ENCODE measurements at places on chromosomes 11 and 22.
A peak's percentile ranks its signal among the peaks of the same experiment; 100 is the strongest.

GRCh38 chr22:40668611-40669411 is 10.5 kb upstream of the MCHR1 start:
- peak; percentile 92 for DNase-seq

GRCh38 chr11:126359431-126360048 is 4.1 kb downstream of the ST3GAL4 start:
- DNase-seq = no peak

- no peak for DNase-seq
These were observed 16.4 kb downstream of the MYEOV start for GRCh38 chr11:69310351-69310750.

- peak; percentile 93 for DNase-seq
These were observed at the start of gene LGALS1 for GRCh38 chr22:37674951-37675929. Gene LGALS1 (plus strand): TSS chr22:37675636. CDS start chr22:37675703, 67 bp downstream.

DNA sequence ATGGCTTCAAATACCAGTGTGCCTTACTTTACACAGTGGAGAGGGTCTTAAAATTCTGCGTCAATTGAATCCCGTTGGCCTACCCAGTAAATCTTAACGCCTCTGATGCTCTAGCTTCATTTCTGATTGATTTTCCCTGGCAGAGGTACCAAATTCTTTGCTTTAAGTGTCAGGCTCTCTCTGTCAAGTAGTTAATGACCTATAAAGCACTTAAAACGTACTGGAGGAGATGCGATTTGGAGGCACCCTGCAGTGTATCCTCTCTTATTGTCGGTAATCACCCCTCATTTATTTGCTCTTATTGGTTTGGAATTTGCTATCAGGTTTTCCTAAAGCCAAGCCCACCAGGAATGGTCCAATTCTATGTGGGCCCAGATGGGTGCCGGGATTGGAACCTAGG is 59.2 kb downstream of the NFAM1 start:
- DNase-seq = no peak

- DNase-seq = no peak
These were observed 613.3 kb upstream of the CADM1 start for GRCh38 chr11:116117331-116118137.

GRCh38 chr11:61903845-61904244 is 12.5 kb upstream of the FADS3 start:
- no peak for DNase-seq

GRCh38 chr22:45917146-45917545 is 59.8 kb downstream of the WNT7B start:
- DNase-seq = no peak

GRCh38 chr22:37213218-37213855 is 1.1 kb upstream of the SSTR3 start:
- no peak for DNase-seq

DNA sequence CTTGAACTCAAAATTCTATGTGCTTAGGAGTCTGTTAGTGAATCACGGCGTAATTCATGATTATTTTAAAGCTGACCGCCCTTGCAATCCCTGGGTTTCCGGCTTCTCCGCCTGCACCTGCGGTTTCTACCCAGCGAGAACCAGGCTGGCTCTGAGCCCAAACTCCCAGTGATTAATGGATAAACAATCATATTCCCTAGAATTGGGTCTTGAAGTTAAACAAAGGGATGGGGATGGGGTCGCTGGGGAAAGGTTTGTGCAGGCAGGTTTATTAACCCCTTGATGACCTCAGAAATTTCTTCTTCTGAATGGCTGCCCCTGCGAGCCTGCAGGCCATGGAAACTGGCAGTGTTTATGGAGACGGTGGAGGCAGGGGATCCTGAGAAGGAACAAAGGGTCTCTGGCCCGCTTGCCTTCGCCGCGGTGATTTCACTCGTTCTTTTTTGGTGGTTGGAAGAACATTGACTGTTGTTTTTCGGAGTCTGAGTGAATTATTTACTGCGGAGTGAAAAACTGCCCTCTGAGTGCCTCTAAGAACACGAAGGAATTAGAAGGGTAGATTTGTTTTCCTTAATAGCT is 1000.3 kb downstream of the BRD1 start:
- DNase-seq = no peak

- DNase-seq = no peak
These were observed 41.1 kb downstream of the OSBP start for GRCh38 chr11:59574467-59574866.

- DNase-seq = no peak
These were observed 12.3 kb upstream of the P2RY2 start for GRCh38 chr11:73205661-73206343.

DNA sequence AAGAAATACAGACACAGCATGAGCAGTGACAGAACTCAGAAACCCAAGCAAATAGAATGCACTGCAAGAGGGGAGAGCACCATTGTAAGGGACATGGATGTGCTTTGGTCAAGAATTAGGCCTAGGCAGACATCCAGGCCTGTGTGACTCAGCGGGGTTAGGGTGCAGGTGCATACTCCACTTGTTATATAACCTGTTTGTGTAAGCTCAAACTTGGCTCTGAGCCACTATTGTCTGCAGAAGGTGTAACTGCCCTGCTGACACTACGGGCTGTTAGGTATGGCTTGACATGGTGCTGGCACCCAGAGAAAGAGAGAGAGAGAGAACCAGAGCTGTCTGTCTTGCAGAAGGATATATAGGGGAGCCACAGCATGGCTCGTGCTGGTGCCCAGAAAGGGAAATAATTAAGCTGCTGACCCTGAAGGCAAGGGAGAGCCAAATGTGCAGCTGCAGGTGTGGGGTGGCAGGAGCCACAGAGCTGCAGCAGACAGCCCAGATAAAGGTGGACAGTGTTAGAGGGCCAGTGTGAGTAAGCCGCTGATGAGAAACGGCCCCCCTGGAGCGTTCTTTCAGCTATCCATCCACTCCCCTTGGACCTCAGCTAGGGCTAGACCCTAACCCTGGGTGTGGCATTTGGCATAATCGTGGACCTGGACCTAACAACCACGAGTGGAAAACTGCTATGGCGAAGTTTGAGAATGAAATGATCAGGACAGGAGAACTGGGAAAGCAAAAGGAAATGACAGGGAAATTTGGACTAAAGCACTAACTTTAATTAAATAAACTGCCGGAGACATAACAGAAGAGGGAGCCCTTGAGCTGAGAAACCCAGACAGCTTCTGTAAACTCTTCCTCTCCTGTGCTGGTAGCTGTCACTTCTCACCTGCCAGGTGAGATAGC is 253.0 kb upstream of the CCDC179 start:
- DNase-seq = peak; percentile 11

GRCh38 chr11:116603728-116604323 is 169.0 kb downstream of the BUD13 start:
- DNase-seq = no peak

DNA sequence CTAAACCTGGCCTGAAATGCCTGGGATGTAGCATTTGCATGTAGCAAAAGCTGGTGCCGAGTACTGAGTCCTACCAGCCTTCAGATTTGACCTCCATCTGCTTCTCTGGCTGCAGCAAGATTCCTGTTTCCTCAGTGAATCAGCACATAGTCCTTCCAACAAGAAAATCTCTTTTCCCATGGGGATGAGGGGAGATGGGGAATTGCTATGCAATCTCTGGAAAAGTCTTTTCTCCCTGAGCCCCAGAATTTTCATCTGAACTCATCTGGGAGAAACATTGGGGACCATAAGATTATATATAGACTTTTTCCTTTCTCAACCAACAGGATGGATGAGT is 32.0 kb upstream of the YWHAH start:
- DNase-seq = no peak

DNA sequence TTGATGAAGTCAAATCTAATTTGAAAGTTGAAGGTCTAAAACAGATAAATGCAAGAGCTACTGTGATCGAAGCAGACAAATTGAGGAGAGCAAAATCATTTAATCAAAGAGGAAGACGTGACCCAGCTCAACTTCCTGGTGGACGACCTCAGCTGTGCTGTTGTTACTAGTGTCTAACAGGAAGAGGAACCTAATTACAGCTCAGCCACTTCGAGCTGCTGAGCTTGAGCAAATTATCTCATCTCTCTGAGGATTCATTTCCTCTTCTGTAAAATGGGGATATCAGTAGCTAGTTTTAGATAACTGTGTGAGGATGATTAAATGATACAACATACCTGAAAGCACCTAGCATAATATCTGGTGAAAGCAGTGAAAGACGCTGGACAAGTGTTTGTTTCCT is 48.6 kb upstream of the OLFML1 start:
- no peak for DNase-seq

GRCh38 chr11:19253817-19254216 is 13.1 kb upstream of the E2F8 start:
- no peak for DNase-seq

DNA sequence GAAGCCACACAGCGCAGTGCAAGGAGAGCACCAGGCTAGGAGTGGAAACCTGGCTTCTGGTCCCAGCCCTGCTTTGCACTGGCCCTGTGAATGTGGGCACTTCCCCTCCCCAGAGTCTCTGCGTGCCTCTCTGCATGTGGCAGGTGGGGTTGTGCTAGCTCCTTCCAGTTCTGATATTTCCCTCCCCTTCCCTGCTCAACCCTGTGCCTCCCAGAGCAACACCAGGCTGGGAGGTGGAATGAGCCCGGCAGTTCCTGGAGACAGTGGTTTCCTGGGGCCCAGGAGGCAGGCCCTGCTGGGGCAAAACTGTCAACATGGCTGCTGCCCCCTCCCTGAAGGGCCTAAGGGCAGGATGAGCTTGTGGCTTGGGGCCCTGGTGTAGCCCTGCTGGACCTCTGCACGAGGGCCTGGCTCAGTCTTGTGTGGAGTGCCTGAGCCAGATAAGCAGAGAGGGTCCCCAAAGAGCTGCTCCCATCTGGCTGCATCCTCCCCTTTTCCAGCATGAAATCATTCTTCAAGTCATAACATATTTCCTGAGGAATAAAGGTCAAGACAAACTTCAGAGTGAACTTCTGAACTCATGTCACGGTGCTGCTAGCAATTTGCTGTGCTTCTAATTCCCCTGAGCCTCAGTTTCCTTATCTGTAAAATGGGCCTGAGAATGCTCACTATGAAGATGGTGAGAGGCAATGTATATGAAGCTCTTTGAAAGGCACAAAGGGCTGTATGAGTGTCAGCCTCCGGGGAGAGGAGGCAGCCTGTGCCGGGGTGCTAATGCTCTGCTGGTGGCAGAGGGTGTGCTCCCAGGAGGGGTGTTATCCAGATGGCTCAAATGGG is 116.0 kb downstream of the GRIK4 start:
- DNase-seq = no peak

DNA sequence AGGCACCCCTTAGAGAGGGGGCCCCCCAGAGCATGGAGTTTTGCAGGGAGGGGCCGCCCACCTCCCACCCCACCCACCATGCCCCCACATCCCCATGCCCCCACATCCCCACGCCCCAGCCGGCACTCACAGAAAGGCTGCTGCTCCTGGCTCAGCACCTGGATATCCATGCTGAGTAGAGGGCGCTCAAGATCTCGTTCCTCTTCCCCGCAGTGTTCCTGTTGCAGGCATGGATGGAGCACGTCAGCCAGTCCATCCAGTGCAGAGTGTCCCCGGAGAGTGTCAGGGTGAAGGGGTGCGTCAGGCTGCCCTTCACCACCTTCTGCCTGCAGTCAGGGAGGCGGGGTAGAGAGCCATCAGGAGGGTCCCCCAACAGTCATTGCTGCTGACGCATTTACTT is 156.2 kb downstream of the CRYBB2 start:
- DNase-seq = no peak

GRCh38 chr11:66562907-66563583 is 5.4 kb downstream of the CTSF start:
- DNase-seq = no peak

DNA sequence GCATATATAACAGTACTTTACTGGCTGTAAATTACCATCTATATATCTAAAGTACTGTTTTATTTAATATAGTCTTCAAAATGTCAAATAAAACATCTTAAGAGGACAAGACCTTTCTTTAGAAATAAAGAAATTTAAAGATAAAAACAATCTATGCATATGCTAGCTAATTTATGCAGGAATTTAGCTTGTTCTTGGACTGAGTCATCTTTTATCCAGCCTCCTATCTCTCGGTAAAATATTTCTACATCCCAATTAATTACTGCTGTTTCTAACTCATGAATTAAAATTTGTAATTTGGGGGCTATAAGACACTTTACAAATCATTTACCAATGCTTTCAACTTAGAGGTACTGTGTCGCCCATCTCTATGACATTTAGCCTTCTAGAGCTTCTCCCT is 72.8 kb upstream of the DDI1 start:
- no peak for DNase-seq

DNA sequence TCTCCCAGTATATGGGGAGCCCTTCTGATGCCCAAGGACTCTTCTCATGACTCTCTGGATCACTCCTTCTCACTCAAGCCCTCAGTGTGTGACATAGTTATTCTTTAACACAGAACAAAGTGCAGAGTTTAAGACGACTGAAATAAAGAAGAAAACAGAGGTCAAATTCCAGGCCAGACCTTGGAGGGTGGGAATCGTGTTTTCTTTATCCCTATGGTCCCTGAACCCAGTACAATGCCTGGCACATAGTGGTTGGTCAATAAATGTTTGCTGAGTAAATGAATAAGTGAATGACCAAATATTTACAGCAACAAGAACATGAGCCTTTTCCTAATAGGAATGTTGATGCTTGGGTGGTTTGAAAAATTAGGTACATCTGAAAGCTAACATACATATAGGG is 28.8 kb downstream of the VSTM5 start:
- no peak for DNase-seq

DNA sequence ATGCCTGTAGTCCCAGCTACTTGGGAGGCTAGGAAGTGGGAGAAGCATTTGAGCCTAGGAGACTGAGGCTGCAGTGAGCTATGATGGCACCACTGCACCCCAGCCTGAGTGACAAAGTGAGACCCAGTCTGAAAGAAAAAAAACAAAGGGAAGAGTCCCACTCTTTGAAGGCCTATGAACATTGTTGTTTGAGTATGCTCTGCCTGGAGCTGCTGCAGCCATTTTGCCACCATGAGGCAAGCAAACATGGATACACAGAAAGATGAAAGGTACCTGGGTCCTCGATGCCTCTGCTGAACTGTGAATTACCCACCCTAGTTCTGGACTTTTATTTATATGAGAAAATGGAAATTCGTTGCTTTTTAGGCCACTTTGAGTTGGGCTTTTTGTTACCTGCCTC is 19.7 kb upstream of the TSPAN18 start:
- DNase-seq = no peak

DNA sequence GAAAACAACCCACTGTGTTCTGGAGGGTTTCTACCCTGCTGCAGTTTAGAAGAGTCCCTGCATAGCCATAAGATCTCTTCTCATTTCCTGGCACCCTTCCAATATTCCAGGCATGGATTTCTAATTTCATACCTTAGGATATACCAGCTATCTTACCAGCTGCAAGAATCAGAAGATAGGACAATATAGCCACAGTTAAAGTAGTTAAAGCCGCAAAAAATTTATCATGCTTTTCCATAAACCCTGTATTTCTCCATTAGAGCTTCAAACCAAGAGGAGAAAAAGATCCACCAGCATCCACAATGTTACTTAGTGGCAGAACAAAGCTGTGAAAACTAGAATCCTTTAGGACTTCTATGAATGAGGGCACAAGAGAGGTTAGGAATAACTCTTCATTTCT is 8.6 kb upstream of the OR56B1 start:
- DNase-seq = no peak

DNA sequence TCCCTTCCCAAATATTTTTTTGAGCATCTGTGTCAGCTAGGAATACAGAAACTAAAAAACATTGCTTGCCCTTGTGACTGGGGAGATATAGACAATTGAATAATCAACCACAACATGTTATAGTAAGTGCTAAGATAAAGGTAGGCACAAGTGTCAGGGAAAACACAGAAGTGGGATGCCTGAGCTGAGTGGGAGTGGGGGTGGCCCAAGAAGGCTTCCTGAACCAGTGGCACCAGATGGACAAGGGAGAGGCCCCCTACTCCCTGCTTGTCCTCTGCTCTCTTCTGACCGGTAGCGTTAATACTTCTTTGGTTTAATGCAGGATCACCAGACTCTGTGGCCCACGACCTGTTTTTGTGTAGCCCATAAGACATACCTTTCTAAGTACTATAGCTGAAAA is 48.8 kb downstream of the PACS1 start:
- no peak for DNase-seq
